Stimulated activated CD8-positive, alpha-beta memory T cell treated with anti-CD3 and anti-CD28 coated beads, Interleukin-15, amount 100 ng/mL, for 1 hour (primary cell): ENCODE measurements at places on chromosomes 6 and 20.

GRCh38 chr6:89372506-89372901 lies 20.0 kb upstream of the UBE2J1 start:
- no peak for DNase-seq

DNA sequence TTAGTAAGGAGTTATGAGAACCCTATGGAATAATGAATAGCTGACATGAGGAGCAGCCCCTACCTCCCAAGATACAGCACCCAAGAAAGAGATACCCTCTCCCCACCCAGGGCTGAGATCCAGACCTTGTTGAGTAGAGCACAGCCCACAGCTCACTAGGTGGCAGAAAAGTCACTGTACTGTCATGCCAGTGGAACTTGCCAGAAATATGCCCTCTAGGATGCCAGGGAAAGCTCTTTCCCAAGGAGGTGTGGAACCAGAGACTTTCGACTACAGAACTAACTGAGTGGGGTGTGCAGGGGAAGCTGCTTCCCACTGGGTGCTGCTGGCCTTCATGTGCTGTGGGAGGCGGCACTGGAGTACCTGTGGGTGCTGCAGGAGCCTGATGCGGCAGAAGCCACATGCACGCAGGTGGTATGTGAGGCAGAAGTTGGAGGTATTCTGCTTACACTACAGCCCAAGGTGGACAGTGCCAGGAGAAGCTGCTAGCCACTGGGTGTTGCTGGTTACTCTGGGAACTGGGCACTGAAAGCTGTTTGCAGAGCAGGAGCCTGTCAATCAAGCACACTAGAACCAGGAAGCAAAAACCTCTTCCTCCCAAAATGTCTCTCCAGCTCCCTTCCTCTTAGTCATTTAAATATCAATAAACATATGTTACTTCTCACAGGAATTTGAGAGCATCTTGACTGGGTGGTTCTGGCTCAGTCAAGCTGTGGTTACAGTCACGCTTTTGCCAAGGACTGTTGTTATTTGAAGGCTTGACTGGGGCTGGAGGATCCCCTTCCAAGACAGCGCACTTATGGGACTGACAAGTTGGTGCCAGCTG lies 17.8 kb downstream of the ARMC12 start:
- no peak for DNase-seq

- DNase-seq: no peak
Observed at GRCh38 chr6:128155826-128156225, 255.0 kb upstream of the THEMIS start.

- DNase-seq: no peak
Observed at GRCh38 chr20:35269055-35269781, 8.7 kb downstream of the MMP24OS start.

GRCh38 chr6:44266347-44266746 lies 996 bp upstream of the NFKBIE start:
- no peak for DNase-seq

GRCh38 chr6:134446218-134446848 lies 128.4 kb upstream of the SGK1 start:
- no peak for DNase-seq

GRCh38 chr6:14274016-14274415 lies 156.4 kb downstream of the CD83 start:
- no peak for DNase-seq

GRCh38 chr6:3379482-3380060 lies 77.3 kb downstream of the SLC22A23 start:
- DNase-seq: no peak

DNA sequence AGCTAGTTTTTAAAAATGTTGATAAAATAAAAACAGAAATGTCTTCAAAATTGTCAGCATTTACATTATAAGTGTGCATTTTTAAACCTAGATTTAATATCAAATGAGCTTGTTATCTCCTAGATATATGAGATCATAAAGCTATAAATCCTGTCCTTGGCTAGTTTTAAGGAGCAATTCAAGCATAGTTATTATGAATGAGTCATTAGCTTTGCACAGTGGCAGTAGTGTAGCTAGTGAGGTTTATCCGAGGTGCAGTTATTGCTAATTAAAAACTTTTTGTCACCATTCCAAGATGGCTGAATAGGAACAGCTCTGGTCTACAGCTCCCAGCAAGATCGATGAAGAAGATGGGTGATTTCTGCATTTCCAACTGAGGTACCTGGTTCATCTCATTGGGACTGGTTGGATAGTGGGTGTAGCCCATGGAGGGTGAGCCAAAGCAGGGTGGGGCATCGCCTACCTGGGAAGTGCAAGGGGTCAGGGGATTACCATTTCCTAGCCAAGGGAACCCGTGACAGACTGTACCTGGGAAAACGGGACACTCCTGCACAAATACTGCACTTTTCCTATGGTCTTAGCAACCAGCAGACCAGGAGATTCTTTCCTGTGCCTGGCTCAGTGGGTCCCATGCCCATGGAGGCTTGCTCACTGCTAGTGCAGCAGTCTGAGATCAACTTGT lies 108.8 kb upstream of the SYNCRIP start:
- no peak for DNase-seq

DNA sequence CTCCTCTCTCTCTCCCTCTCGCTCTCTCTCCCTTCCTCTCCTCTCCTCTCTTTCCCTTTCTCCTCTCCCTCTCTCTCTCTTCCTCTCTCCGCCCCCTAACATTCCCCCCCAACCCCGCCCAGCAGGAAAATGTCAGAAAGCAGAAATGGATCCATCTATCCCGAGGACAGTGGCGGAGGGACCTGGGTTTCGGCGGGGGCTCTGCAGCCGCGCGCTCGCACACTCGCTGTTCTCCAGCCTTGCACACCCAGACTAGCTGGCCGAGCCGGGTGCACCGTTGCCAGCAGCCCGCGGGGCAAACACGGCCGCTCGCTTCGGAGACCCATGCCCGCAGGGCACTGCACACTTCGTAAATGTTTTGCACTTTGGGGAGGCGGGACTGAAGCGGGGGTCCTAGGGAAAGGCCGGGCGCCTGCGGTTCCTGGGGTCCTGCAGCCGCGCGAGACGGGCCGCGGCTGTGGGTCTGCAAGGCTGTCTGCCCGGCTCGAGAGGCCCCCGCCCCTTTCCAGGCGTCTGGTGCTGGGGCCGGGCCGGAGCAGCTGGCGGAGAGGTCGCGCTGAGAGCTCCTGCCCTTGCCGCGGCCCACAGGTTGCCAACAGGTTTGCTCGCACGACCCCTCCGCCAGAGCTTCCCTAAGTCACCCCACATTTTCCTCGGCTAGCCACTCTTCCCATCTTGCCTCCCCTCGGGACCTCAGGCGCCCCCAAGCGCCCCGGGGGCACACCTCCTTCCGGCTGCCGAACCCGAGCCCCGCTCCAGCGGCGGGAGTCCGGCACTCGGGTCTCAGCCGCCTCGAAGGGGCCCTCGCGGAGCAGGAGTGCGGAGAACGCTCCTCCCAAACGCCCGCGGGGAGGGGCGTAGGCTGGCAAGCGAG lies 818 bp upstream of the MDGA1 start:
- no peak for DNase-seq

DNA sequence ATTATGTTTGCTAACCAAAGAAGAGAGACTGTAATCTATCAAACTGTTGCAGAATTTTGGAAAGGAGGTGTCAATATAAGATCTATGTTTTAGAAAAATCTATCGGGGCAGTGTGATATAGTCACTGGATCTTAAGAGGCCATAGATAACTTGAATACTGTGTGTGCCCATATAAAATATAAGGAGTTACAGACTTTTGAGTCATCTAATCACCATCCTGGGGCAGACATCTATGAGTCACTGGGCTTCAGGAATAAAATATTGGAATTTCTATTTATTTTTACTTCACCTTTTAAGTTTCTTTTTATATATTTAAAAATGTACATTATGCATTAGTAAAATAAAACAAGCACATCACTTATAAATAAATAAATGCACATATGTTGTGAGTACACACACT lies 509.3 kb upstream of the MAN1A1 start:
- no peak for DNase-seq

- DNase-seq: no peak
Observed at GRCh38 chr6:83051377-83052172, 14.1 kb downstream of the UBE3D start.

GRCh38 chr6:89509777-89510281 lies 76.9 kb downstream of the ANKRD6 start:
- no peak for DNase-seq

DNA sequence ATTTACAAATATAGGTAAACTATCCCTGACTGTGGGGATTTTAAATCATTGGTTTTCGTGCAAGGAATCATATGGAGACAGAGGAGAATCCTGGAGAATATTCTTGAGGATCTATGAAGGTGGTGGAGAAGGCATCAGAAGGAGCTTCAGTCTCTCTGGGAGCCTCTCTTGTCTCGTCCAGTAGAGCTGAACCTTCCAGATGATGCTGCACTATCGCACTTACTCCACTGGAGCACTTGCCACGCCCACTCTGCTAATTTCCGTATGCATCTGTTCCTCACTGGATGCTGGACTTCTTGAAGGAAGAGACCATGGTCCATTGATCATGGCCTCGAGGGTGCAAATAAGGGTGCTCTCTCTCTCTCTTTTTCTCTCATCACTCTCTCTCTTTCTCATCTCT lies 36.8 kb downstream of the C6orf118 start:
- DNase-seq: no peak

DNA sequence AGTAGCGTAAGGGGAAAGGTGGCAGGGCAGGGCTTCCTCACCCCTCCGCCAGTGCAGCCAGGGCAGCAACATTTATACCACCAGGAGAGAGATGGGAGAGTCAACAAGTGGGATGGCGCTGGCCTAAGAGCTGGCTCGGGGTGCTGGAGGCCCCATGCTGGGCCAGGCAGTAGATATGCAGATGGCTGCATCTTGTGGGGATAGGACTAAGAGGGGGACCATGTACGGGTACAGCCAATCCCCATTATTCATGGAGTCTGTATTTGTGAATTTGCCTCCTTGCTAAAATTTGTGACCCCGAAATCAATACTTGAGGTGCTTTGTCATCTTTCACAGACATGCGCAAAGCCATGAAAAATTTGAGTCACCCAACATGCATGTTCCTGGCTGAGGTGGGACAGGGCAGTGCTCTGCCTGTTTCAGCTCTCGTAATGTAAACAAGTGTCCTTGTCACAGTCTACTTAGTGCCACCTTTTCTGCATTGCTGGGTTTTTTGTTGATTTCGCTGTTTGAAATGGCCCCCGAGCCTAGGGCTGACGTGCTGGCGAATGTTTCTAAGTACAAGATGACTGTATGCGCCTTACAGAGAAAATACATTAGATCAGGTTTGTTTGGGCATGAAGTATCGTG lies 27.5 kb upstream of the TAF8 start:
- no peak for DNase-seq

- DNase-seq: no peak
Observed at GRCh38 chr6:39924283-39924682, 10.0 kb downstream of the MOCS1 start.

DNA sequence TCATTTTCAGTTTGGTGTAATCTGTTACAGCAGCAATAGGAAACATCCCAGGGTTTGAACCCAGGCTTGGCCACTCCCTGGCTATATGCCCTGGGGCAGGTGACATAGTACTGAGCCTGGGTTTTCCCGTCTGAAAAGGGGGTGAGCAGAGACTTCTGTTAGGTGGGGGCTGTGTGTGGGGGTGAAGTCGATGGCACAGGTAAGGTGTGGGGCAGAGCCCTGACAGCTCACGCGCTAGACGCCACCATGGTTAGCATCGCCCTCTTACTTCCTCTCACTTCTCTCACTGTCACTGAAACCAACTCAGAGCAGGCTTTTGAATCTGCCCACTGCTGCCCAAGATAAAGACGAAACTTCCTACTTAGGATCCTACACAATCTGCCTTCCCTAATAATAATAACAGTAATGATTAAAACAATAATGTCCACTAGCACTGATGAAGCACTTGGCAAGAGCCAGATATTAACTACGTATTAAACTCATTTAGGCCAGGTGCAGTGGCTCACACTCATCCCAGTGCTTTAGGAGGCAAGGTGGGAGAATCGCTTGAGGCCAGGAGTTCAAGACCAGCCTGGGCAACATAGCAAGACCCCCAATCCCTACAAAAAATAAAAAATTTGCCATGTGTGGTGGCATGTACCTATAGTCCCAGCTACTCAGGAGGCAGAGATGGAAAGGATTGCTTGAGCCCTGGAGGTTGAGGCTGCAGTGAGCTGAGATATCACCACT lies 117.9 kb upstream of the PTPN1 start:
- no peak for DNase-seq

DNA sequence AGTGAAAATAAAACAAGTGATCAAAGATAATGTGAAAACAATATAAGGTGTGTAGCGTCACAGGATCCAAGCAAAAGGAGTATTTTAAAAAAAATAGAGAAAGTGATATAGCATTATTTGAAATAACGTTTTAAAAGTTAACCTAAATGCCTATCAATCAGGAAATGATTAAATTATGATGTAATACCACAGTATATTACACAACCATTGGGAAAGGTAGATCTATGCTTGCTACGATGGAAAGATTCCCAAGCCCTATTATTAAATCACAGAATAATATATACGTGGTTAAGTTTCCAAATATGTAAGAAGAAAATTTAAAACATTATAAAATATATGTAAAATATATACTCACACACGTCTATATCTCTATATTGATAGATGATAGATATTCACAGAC lies 15.4 kb upstream of the TCF21 start:
- no peak for DNase-seq

DNA sequence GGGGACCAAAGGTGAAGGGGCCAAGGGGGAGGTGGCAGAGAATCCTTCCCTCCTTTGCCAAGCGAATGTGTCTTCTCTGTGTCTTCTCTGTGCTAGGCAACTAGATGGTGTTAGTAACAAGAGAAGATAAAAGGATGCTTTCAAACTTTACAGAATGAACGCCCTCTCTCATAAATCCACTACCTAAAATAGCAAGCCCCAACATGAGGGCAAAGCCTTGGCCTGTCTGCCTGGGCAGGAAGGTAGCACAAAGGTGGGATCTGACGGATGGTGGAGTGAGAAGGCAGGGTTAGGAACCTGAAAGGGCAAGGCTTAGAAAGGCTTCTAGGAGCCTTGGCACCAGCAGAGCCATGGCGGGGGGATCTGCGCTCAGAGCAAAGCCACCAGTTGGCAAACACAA lies 13.6 kb upstream of the TGM3 start:
- no peak for DNase-seq

- no peak for DNase-seq
Observed at GRCh38 chr6:69835414-69836179, 30.8 kb upstream of the COL19A1 start.
